ENCODE measurements at places on chromosomes 12 and 14.

GRCh38 chr14:71137536-71138447 is 230.5 kb downstream of the PCNX1 start:
- no peak for DNase-seq

GRCh38 chr12:92063641-92064040 is 82.0 kb downstream of the BTG1 start:
- no peak for DNase-seq

DNA sequence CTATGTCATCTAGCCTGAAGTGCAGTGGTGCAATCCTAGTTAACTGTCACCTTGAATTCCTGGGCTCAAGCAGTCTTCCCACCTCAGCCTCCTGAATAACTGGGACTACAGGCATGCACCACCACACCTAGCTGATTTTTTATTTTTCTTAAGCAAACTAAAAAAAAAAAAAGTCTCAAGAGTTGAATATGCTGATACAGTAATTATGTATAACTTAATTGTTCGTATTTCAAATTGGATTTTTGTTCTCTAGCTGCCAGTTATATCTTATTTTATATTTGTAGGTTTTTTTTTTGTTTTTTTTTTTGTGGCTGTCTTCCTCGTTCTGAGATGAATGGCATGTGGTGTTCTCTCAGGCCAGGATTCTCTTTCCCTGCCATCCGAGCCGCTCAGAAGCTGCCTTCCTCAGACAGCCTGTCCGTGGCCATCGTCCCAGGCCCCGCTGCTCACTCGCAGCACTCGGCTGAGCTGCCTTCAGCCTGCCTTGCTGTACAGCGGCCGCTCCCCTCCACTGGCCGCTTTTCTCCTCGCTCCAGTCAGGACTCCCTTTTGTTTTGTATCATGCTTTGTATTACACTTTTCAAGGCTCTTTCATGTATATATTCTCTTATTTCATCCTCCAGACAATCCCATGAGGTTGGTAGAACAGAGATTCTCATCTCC is 53.3 kb downstream of the WDR20 start:
- no peak for DNase-seq

GRCh38 chr12:118467641-118468305 is 91.4 kb downstream of the SUDS3 start:
- DNase-seq: no peak

- DNase-seq: no peak
Observed at GRCh38 chr12:117408161-117408791, 46.9 kb upstream of the NOS1 start.

DNA sequence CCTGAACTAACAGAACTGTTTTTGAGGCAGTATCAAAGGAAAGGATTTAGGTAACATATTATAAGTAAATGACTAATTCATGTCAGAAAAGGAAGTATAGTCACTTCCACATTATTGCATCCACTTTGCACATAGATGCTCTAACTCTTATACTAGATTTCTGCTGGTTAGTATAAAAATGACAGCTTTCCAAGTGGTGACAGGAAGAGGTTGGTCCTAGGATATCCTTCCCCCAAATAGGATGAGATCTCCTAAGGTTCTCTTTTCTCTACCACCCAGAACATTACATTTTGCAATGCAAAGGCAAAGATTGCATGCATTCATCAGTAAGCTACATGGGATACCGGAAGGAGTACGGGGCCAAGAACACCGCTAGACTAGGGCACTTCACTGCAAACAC is 15.2 kb downstream of the DAD1 start:
- no peak for DNase-seq

DNA sequence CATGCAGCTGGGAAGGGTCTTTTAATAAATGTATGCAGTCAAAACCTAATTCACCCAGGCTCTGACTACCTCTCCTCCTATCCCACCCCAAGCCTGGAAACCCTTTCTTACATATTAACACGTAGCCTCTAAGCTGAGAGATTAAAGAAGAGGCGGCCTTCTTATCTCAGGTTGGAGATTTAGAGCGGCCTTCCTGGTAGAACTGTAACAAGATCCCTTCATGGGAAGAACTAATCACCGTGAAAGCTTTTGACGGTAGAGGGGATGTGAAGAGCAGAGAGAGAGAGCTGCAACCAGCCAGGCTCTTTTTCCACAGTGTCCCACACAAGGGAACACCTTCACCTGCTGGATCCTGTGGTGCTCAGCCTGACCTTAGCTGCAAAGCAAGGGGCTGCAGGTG is 367.4 kb downstream of the MED13L start:
- no peak for DNase-seq

DNA sequence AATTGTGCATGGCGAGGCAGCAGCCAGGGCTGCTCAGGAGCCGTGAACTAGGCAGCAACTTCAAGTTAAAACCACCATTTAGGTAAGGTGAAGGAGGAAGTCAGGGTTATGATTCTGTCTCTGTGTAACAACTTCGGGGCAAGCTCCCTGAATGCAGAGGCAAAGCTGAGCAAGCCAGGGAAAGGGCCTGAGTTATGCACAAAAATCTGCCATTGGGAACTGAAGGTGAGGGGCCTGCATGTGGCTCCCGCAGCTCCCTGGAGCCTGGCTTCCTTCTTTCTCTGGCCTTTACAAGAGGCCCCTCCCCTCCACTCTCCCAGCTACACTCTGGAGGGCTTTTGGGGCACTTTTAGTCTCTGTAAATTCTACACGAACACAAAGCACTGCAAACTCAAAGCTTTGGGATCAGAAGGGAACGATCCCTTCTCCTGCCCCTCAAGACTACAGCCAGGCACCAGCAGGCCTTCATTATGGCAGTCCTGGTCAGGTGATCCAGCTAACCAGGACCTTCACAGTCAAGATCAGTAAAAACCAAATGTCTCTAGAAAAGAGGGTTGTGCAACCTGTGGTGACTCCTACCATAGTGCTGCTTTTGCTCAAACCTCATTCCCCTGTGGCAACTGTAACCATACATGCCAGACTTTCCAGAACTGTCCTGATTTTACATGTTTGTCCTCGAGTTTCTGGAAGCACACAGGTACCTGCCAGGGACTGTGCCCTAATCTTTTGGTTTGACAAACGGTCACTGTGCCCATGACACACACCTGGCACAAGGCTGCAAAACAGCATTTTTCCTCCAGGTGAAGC is 67.2 kb upstream of the PTGR2 start:
- DNase-seq: peak; percentile 51

DNA sequence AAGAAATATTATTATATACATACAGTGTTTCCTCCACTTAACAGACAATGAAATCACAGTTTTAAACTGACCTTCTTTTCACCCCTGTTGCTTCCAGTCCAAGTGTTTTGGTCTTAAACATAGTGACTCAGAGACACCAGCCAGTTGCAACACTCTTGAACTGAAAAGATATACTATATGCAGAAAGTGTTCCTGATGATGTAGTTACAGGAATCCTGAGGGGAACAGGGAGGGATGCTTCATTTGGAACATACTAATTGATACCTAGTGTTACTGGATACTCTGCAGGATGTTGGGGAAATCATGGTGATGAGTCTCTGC is 420.8 kb downstream of the CCDC91 start:
- DNase-seq: no peak

- no peak for DNase-seq
Observed at GRCh38 chr12:97650242-97650641, 187.6 kb downstream of the RMST start.

DNA sequence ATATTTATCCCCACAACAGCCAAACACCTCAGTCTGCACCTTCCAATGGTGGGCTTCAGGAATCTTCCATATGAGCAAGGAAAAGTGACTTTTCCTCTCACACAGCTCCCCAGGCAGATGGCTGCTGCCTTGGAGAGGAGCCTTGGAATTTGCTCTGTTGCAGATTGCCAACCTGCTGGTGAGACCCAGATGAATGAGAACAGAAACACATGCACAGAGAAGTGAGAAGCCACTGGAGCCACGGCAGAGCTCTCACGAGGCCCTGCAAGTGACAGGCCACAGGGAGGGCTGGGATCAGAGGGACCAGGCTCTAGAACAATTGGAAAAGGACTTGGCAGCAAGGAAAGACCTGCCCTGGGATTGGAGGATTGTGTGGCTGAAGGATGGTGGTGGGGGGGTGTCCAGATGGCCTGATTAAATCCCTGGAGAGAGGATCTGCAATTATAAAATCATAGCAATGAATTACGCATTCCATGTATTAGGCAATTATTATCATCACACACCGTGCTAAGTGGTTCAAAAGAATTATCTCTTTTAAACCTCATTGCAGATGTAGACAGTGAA is 84.9 kb upstream of the PWP1 start:
- DNase-seq: no peak

DNA sequence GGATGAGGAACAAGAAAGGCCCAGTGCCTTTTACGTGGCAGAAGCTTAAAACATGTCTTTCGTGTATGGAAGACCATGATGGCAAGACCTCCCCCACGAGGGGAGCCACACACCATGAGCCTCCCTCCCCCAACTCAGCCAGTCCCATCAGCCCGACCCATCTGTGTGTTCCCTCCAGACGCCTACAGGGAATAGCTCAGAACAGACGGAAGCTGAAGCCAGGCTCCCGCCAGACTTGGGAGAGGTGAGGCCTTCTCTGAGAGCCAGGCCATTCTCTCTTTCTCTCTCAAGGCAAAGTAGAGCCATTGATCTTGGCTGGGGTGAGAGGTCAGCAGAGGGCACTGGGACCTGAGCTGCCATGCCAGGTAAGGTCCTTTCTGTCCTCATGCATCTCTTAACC is 9.5 kb downstream of the REM2 start:
- no peak for DNase-seq

DNA sequence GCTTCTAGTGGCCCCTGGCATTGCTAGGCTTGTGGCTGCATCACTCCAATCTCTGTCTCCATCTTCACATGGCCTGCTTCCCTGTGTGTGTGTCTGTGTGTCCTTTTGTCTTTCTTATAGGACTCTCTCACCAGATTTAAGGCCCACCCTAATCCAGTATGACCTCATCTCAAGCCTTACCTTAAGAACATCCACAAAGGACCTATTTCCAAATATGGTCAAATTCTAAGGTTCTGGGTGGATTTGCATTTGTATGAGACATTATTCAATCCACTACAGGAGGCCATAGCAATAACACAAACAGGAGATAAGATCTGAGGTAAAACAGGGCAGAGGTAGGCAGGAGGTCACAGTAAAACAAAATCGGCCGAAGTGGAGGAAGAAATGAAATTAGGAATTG is 375.9 kb downstream of the BTG1 start:
- DNase-seq: no peak

DNA sequence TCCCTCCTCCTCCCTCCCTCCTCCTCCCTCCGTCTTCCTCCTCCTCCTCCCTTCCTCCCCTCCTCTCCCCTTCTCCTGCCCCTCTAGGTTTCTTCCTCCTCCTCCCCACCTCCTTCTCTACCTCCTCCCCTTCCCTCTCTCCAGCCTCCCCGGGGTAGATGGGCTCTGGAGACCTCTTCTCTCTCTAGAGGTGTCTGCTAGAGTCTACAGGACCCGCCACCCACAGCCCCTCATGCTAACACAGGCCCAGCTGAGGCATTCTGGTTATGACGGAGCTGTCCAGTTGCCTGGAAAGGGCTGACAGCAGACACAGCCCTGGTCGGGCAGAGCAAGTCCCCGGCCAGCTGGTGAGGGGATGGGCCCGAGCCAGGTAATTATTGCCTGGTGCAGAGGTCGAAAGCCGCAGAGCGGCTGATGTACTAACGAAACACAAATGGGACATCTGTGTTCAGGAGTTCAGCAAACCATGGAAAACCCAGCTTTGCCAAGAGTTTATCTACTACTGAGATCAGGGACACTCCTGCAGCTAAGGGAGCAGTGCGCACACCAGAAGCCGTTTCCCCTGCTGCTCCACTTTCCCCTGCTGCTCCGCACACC is 96.2 kb downstream of the PAPOLA start:
- DNase-seq: no peak

DNA sequence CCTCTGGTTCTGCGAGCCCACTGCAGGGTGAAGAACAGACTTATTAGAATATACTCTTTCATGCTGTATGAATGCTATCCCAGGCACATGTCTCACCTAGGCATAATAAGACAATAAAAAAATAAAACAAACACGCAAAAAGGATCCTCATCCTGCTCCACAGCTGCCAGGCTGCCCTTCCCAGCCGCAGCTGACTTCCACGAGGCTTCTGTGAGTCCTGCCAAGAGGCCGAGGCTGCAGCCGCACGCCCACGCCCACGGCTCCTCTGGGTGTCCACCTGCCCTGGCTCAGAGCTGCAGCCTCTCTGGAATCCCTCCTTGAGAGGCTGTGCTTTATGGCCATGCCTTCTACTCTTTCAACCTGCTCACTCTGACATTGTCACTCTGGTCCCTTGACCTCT is 6.9 kb downstream of the SMIM41 start:
- no peak for DNase-seq

DNA sequence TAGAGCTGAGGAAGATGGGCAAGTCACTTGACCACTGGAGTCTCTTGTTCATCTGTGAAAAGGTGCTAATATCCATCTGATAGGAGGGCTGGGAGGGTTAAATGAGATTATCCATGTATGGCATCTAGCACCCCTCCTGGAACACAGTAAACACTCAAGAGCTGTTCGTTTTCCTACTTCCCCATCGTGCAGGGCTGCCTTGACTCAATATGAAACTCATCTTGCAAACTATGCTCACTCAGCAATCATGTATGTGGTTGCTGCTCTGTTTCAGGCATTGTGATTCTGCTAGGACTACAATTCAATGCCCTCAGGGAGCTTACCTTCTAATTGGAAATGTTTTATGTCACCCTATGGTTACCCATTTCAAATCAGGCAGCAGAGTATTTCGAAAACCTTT is 395.6 kb downstream of the BCAT1 start:
- DNase-seq: no peak

DNA sequence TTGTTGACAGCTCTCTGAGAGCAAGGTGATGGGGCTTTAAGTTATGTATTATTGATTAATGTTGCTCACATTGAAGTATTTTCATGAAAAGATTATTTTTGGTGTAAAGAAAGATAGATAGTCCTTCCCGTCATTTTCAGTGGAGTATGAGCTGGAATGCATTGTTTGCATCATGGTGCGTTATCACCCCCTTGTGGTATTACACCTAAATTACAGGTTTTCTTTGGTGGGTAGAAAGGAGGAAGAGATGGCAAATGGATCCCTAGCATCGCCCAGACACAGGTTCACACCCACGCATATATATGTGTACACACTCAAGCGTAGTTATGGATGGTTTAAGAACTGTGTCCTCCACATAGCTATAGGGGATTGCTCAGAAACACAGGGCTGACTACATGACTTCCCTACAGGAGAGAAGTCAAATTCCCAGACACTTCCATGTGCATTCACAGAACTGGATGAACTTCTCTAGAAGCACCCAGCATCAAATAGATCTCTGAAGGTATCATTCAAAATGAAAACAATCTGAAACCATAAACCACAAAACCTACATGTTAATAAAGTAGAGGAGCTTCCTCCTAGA is 14.4 kb upstream of the SERPINA10 start:
- no peak for DNase-seq

- DNase-seq: peak; percentile 51
Observed at GRCh38 chr14:75268633-75269550, 9.7 kb upstream of the FOS start.

GRCh38 chr14:92386165-92386564 is 63.2 kb downstream of the SLC24A4 start:
- DNase-seq: no peak
